Activated naive CD4-positive, alpha-beta T cell treated with Interleukin-2 at 50 U/mL for 16 hours (primary cell): ENCODE measurements at places on chromosomes 16 and 17.

- peak; percentile 20 for DNase-seq
Measured at GRCh38 chr17:57612202-57613071, 132.7 kb downstream of the CCDC182 start.

DNA sequence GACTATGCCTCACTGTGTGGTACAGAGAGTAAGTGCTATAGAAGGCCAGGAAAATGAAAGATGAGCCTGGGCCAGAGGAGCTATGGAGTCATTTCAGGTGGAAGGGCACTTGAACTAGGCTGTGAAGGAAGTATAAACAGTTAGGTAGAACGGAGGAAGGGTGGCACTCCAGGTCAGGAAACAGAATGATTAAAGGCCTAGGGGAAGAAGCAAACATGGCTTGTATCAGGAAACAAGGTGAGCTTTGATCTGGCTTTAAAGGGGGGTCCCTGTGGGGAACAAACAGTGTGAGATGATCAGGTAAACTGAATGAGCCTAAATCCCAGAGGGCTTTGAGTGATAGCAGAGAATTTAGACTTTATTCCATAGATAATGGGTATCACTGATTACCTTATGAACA is 16.9 kb downstream of the MAP3K3 start:
- DNase-seq, result no peak

DNA sequence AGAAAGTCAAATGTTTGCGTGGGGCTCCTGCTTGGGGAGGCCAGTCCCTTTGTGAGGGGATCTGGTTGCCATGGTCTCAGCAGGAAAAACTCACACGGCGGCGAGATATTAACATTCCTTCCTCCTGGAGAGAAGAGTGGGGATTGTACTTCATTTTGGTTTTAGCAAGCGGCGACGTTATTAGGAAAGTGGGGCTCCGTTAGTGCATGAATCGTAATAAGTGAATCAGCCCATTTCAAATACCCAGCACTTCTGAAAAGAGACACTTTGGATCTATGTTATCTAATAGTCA is 41.6 kb upstream of the METRNL start:
- no peak for DNase-seq

DNA sequence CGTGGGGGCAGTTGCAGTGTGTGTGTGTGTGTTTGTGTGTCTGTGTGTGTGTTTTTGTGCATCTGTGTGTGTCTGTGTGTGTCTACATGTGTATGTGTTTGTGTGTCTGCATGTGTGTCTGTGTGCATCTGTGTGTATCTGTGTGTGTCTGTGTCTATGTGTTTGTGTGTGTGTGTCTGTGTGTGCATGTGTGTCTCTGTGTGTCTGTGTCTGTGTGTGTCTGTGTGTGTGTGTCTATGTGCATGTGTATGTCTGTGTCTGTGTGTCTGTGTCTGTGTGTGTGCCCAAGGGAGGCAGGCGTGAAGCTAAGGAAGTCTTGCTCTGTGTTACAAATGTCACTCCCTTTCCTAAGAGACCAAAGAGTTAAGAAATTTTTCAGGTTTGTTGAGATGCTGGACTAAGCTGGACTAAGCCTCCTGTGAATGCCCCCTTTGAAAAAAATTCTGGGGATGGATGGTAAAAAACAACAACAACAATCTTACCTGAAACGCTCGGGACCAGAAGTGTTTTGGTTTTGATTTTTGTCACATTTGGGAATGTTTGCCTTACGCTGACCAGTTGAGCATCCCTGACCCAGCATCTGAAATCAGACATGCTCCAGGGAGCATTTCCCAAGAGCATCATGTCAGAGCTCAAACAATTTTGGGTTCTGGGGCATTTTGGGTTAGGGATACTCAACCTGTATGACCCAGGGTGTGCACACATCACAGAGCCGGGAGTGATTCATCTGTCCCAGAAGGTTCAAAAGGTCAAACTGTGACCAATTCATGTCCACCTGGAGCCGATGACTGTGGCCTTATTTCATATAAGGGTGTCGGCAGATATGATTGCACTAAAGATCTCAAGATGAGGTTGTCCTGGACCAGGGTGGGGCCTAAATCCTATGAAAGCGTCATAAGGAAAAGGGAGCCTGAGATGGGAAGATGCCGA is 48.6 kb upstream of the ZNF469 start:
- DNase-seq, result no peak

DNA sequence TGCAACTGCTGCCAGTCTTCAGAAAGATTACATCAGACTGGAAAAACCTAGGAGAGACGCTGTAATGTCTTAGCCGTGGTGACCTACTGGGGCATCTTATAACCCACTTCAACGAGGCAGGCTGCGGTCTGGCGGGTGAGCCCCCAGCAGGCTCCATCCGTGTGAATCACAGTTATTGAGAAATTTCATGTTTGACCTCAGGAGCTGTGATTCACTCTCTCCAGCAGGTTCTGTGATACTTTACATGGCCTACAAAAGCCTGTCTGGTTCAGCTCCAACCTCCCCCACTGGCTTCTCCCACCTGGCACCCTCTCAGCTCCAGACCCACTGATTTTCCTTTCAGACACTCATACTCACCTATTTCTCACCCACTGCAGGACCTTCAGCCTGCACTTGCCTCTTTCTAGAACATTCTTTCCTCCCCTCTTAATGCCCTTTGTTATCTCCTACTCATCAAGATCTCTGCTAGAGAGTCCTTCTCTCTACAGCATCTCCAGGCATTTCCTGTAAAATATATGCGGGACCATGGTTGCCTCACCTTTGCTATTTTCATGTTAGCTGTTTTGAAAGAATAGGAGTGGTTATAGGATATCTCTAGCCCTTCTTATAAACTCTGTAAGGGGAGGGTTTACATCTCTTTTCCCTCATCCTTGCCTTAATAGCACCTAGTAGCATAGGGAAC is 227.9 kb downstream of the MAF start:
- DNase-seq, result peak; percentile 61

- no peak for DNase-seq
Measured at GRCh38 chr17:39105705-39106104, 45.7 kb downstream of the PLXDC1 start.

DNA sequence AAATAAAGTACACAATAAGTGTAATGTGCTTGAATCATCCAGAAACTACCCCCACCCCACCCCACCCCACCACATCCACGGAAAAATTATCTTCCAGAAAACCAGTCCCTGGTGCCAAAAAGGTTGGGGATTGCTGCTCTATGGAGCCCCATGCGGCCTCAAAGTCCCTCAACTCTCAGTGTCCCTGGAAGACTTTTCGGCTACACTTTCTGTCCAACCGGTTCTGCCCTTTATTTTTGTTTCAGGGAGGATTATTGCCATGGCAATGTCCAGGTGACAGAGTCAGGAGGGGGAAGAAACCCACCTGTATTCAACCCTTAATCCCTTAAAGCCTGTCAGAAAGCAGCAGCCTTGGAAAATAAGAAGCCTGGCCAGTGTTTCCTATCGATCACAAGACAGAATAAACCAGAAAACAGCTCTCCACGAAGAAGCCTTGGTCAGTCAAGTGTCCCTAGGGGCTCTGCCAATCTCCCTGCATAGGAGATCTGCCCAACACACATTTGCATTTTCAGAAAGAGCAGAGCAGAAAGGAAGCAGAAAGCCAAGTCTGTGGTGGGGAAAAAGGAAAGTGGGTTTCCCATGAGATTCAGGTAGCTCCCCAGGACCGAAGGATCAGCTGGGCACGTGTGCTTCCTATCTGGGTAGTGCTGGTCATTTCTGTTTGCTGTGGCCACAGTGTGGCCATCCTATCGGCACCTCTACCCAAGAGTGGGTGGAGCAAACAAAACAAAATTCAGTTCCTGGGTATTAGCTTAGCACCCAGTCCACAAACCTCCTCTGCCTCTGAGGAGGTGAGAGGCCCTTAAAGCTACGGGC is 342.7 kb downstream of the SOX9 start:
- DNase-seq, result no peak

- no peak for DNase-seq
Measured at GRCh38 chr16:10824111-10824893, 5.7 kb upstream of the TVP23A start.

GRCh38 chr17:75783069-75783783 is 1.4 kb upstream of the UNK start:
- DNase-seq, result no peak

GRCh38 chr17:34671191-34671590 is 91.8 kb downstream of the TMEM132E start:
- no peak for DNase-seq

DNA sequence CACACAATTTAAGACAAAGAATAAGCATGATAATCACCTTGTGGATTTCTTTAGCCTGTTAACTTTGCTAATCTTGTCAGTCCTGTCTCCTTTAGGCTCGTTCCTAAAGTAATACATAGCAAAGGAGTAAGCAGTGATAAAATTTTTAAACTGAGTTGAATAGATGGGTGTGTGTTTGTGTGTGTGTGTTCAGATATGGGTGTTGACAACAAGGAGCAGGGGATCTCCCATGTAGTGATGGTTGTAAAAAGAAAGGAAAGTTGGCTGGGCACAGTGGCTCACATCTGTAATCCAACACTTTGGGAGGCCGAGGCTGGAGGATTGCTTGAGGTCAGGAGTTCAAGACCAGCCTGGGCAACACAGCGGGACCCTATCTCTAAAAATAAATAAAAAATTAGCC is 44.6 kb upstream of the KCNJ2 start:
- DNase-seq, result no peak

GRCh38 chr16:24800586-24800985 is 45.2 kb upstream of the SLC5A11 start:
- DNase-seq, result no peak

- DNase-seq, result no peak
Measured at GRCh38 chr17:61130330-61130729, 269.3 kb upstream of the TBX2 start.

GRCh38 chr16:51834794-51835193 is 683.7 kb upstream of the SALL1 start:
- no peak for DNase-seq

DNA sequence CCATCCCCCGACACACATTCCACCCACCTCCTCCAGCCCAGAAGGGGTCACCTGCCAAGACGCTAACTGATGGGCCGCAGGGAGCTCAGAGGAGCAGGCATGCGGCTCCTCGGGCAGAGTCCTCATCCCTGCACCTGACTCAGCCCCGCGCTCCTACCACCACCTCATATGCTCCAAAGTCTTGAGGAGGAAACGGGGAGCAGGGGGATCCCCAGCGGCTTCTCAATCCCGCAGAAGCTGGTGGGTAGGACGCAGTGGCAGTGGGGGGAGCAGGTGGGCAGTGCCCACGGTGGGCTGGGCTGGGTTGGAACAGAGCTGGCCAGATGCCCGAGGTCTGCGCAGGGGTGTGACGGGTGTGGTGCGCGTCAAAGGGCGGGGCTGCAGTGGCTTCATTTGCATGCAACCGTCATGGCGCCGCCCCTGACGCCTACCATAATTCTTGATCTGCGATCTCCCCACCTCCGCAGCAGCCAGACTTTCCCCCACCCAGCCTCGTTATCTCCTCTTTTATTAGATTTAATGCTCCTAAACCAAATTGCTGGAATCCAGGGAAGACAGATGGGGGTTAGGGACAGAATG is 39.0 kb upstream of the EMP2 start:
- peak; percentile 2 for DNase-seq

- DNase-seq, result no peak
Measured at GRCh38 chr17:21248500-21248899, 4.7 kb downstream of the NATD1 start.

DNA sequence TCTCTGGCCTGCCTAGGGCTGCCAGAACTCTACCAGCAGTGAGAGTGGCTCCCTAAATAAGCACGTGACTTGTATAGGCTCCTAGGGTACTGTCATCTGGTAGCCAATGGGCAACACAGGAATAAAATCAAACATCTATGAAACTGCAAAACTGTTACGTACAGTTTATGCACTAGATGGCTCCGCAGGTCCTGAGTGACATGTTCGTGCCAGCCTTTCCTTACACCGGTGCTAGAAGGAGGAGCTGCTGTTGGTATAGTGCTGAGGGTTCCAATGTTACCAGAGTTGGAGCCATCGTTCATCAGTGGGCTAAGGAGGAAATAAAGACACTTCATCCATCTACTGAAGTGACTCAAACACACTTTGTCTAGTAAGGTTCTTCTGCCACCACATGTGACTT is 63.2 kb upstream of the TRAP1 start:
- no peak for DNase-seq

DNA sequence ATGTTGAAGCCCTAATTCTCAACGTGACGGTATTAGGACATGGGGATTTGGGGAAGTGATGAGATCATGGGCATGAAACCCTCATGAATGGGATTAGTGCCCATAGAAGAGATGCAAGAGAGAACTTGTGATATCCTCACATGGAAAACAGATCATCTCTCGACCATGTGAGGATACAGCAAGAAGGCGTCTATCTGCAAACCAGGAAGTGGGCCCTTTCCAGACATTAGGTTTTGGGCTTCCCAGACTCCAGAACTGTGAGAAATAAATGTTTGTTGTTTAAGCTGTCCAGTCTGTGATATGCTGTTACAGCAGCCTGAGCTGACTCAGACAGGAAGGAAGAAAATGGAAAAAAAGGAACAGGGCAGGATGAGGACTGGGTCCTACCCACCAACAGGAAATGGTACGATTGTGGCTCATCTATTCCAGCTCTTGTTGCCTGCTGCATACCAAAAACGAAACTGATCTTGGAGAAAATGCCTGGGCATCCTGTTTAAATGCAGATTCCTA is 21.9 kb upstream of the SSTR2 start:
- DNase-seq, result no peak

DNA sequence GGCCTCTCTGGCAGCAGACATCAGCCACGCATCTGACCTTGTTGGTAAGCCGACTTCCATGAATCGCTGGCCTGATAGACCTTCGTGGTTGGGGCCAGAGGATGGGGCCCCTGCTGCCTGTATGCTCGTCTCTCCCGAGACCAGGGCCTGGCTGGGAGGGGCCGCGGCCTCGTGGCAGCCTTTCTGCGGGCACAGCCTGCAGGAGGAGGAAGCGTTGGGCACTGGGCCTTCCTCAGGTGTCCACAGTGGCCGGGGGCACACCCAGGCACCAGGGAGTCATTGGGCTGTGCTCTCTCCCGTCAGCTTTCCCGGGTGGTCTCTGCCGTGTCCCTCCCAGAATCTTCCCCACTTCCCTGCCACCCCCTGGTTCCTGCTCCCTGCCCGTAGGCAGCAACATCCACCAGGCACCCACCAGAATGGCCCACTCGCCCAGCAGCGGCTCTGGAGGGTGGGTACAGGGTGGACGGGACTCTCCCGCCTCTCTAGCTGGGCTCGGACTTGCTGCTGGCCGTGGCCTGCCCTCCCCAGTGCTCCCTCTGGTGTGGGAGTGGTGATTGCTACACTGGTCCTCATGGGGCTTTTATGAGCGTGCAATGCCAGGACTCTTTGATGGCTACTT is 6.3 kb downstream of the E4F1 start:
- no peak for DNase-seq

GRCh38 chr16:28258567-28258966 is 33.8 kb upstream of the SBK1 start:
- DNase-seq, result no peak

- no peak for DNase-seq
Measured at GRCh38 chr17:29179232-29180033, 765 bp downstream of the MYO18A start.

GRCh38 chr17:13698832-13699231 is 97.1 kb upstream of the HS3ST3A1 start:
- DNase-seq, result no peak
